ENCODE measurements at places on chromosomes 5 and 9. TPM values are rescaled to one million over a fixed set of nuclear protein-coding genes. Genes with fewer than 3 reads are reported as not detected.

- DNase-seq: no peak
Observed at GRCh38 chr9:88759364-88759763, 224.4 kb downstream of the NXNL2 start.

DNA sequence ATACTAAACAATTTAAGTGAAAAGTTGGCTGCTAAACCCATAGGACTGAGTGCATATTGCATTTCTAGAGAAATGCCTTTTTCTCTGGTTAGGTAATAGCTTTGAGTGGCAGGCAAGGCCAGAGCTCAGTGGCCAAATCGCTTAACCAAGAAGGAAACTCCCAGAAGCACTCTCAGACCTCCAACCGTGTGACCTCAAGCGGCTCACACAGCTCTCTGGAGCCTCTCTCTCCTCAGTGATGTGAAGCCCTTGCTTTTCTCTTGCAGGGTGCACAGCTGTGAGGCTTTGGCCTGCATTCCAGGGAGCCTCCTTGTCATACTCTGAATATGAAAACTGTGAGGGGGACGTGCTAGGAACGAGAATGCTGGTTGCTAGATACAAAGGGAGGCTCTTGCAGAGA is 106.7 kb downstream of the INSYN2B start:
- DNase-seq: no peak

The CTXN3 gene
- total RNA-seq: not detected

The ARHGEF28 gene
- total RNA-seq: 0.27 TPM

GRCh38 chr5:66010476-66010875 is 84.1 kb downstream of the ERBIN start:
- DNase-seq: no peak

The PCDHGB3 gene
- 3.5 TPM for total RNA-seq

GRCh38 chr9:4667681-4668080 is 1.4 kb upstream of the SPATA6L start:
- no peak for DNase-seq

DNA sequence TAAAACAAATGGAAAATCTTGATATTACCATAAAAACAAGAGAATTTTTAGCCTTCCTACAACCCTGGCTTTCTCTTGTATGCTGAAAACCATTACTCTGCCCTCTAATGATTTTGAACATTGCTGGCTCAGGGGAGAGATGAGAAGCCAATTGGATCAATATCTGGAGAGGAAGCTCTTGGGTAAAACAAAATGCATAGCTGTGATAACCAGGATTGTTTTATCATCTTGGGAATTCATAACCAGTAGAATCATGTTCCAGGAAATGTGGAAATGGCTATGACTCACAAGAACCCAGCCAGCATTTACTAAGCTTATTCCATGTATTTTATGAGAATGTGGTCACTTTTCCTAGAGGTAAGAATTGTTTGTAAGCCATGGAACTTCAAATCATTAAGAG is 51.1 kb upstream of the CTNND2 start:
- no peak for DNase-seq

Data from hematopoietic multipotent progenitor cell (in vitro differentiated cells).